ENCODE measurements at places on chromosomes 11 and 22. TPM values are rescaled to one million over a fixed set of nuclear protein-coding genes. Genes with fewer than 3 reads are reported as not detected.

- no peaks in the 10 kb centered on the region for H3K4me1 ChIP-seq
- no peak overlapping the region for H3K4me3 ChIP-seq
- no peak overlapping the region for H3K27ac ChIP-seq
- no peaks in the 10 kb centered on the region for H3K36me3 ChIP-seq
- no peaks in the 10 kb centered on the region for H3K27me3 ChIP-seq
Measured at GRCh38 chr22:18048441-18048898, 24.1 kb upstream of the MICAL3 start.

- no peaks in the 10 kb centered on the region for H3K27me3 ChIP-seq
- H3K4me3 ChIP-seq: no peak overlapping the region
- no peaks in the 10 kb centered on the region for H3K36me3 ChIP-seq
- H3K27ac ChIP-seq: no peak overlapping the region
- peaks cover 6% of the 10 kb centered on the region for H3K4me1 ChIP-seq
- peak; percentile 48 for DNase-seq
Measured at GRCh38 chr11:87417951-87418350, 380.2 kb downstream of the TMEM135 start.

GRCh38 chr11:128765104-128765503 is 71.2 kb downstream of the FLI1 start:
- no peaks in the 10 kb centered on the region for H3K36me3 ChIP-seq
- DNase-seq: no peak
- H3K4me1 ChIP-seq: peaks cover 12% of the 10 kb centered on the region
- H3K27me3 ChIP-seq: no peaks in the 10 kb centered on the region

GRCh38 chr11:117281159-117281558 is 10.0 kb upstream of the BACE1-AS start:
- no peak for DNase-seq
- H3K27ac ChIP-seq: no peak overlapping the region
- H3K36me3 ChIP-seq: no peaks in the 10 kb centered on the region
- no peaks in the 10 kb centered on the region for H3K27me3 ChIP-seq

DNA sequence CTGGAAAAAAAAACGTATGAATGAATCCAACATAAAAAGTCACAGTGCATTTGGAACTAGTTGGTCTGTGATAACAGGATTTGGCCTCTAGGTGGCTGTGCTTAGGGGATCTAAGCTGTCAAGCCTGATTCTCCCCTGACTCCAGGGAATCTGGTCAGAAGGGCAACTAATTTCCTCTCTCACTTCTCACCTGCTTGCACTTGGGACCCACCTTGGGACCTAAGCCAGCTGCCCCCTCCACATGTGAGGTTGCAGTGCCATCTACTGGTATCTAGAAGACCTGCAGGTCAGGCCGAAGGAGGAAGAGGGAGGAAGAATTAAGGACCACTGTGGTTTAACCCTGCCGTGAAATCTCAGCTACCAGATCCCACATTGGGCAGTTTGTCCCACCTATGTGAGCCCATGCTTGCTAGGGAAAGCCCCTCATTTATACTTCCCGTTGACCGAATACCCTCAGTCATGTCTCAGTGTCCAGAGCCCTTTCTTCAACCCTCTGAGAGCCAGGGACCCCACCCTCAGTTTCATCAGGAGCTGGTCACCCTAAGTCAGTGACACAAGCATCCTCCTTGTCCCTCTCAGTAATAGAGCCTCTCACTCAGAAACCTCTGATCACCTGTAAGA is 33.2 kb upstream of the CAVIN3 start:
- peak; percentile 76 for DNase-seq
- H3K36me3 ChIP-seq: no peaks in the 10 kb centered on the region
- no peak overlapping the region for H3K27ac ChIP-seq

DNA sequence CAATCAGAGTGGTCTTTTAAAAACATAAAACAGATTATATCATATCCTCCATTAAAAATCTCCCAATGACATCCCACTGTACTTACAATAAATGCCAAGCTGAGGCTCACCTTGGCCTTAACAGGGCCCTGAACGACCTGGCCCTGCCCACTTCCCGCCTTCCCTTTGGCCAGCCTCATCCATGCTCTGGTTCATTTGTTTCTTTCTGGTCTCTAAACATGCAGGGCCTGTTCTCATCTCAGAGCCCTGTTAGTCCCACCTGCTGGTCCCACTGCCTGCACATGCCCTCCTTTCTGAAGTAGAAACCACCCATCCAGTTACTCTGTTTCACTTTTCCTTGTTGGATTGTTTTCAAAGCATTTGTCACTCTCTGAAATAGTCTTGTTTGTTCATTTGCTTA is 227.4 kb downstream of the INSC start:
- H3K27me3 ChIP-seq: no peaks in the 10 kb centered on the region
- no peak for DNase-seq
- no peak overlapping the region for H3K4me3 ChIP-seq
- H3K36me3 ChIP-seq: no peaks in the 10 kb centered on the region
- no peak overlapping the region for H3K27ac ChIP-seq
- peaks cover 21% of the 10 kb centered on the region for H3K4me1 ChIP-seq

- peaks cover 18% of the 10 kb centered on the region for H3K4me1 ChIP-seq
- H3K36me3 ChIP-seq: no peaks in the 10 kb centered on the region
- no peak overlapping the region for H3K27ac ChIP-seq
- H3K4me3 ChIP-seq: no peak overlapping the region
- H3K27me3 ChIP-seq: no peaks in the 10 kb centered on the region
Measured at GRCh38 chr11:95926726-95927125, 2.8 kb upstream of the MTMR2 start.

DNA sequence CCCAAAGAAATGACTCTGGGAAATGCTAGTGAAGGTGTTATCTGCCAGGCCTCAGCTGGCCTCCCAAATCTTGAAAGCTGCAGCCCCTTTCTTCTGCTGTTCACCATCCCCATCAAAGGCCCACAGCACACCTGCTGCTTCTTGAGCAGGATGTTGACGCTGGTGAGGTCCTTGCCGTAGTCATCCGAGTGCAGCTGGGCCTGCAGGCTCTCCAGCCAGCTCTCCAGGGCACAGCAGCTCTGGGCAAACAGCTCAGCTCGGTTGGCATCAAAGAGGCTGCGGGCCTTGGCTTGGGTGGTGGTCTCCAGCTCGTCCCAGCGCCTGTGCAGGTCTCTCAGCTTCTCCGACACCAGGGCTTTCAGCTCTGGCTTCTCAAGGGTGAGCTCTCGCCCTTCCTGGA is 18.5 kb upstream of the RBM4B start:
- no peaks in the 10 kb centered on the region for H3K4me1 ChIP-seq
- H3K27me3 ChIP-seq: no peaks in the 10 kb centered on the region
- no peaks in the 10 kb centered on the region for H3K36me3 ChIP-seq

MS4A7 gene
- total RNA-seq: not detected

DNA sequence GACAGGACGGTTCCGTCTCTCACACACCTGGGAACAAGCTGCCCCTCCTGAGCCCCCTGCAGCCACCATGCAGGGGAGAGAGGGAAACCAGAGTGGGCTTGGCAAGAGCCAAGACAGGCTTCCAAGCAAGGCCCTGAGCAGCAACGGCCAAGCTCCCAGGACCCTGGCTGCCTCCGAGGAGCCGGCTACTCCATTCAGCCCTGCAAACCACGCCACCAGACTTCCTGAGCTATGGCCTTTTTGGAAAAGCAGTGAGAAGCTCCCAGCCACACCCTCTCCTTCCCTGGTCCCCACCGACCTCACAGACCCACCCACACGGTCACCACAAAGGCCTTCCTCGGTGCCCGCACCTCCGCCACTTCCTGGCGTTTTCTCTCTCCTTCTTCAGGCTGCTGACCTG is 479.0 kb downstream of the BRD1 start:
- DNase-seq: no peak
- no peak overlapping the region for H3K27ac ChIP-seq
- H3K4me1 ChIP-seq: peaks cover 11% of the 10 kb centered on the region
- no peaks in the 10 kb centered on the region for H3K36me3 ChIP-seq
- no peaks in the 10 kb centered on the region for H3K27me3 ChIP-seq

DNA sequence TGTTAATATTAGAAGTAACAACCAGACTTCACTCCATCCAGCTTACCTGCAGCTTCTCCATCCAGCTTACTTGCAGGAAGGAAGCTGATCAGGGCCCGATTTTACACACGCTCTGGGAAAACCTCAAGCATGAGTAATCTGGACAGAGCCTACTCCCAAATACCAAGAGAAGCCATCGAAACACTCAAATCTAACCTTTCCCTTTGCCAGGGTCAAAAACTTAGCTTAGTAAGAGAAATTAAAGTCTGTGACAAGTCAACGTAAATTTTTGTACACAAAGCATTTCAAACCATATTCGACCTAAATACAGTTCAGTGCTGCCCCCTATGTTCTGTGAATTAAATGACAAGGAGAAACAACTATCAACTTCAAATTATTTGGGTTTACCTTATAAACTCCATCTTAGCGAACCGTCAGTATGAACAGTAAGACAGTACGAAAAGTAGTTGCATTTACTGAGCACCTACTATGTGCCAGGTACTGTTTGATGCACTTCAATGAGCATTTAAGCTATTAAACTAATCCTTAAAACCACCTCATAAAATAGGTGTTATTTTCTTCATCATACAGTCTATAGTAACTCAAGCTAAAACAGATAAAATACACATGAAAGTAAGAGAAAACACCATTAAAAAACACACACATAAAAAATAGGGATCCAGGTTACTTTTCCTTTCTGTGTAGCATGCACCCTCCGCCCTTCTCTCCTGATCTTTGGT is 36.9 kb downstream of the ARFGAP3 start:
- peak; percentile 40 for DNase-seq
- H3K4me1 ChIP-seq: no peaks in the 10 kb centered on the region
- H3K27me3 ChIP-seq: no peaks in the 10 kb centered on the region
- no peak overlapping the region for H3K4me3 ChIP-seq

DNA sequence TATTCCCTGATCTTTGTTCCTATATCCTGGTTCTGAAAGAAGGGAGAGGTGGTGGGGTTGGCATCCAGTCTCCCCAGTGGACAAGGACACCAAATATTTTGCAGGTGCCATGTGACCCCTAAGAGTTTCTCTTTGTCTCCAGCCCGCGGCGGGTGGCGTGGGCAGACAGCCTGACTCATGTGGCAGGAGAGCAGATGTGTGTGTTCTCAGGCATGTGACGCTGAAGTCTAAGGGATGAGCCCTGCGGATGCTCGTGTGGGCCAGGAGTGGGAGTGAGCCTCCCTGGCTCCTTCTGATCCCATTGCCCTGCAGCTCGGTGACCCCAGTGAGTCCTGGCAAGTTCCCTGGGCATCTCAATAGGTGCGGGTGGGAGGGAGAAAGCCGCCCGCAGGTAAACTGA is 94.8 kb upstream of the TBCEL start:
- H3K4me3 ChIP-seq: no peak overlapping the region
- peaks cover 7% of the 10 kb centered on the region for H3K4me1 ChIP-seq
- no peaks in the 10 kb centered on the region for H3K36me3 ChIP-seq

TMEM132A gene
- 77.2 TPM for total RNA-seq

GRCh38 chr11:126132319-126132718 is 69.7 kb upstream of the CDON start:
- peaks cover 23% of the 10 kb centered on the region for H3K4me1 ChIP-seq
- H3K27me3 ChIP-seq: peaks cover 7% of the 10 kb centered on the region
- H3K36me3 ChIP-seq: no peaks in the 10 kb centered on the region

TRPM5 gene
- 0.34 TPM for total RNA-seq

BEST1 gene
- total RNA-seq: not detected

DNA sequence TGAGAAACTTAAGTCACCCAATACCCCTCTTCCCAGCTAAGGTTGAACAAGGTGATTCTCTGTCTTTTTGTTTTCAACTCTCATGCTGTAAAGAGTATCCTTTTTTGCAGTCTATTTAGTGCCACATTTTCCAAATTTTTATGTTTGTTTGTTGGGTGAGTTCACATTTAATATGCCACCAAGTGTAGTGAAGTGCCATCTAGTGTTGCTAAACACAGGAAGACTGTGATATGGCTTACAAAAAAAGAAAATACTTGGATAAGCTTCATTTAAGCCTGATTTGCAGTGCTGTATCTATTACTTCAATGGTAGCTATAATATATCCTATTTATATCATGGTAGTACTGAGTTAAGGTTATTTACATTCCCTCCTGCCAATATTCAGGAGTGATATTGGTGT is 319.2 kb upstream of the CHORDC1 start:
- H3K4me1 ChIP-seq: no peaks in the 10 kb centered on the region
- no peak overlapping the region for H3K4me3 ChIP-seq
- H3K27me3 ChIP-seq: no peaks in the 10 kb centered on the region

KCNJ4 gene
- total RNA-seq: 0.82 TPM

BIK gene
- 1.6 TPM for total RNA-seq

All from neural progenitor cell (in vitro differentiated cells).